ENCODE measurements at places on chromosomes 5 and 9.

GRCh38 chr9:101668421-101668820 is 70.0 kb downstream of the GRIN3A start:
- no peak for DNase-seq

GRCh38 chr5:1952444-1953099 is 69.8 kb upstream of the IRX4 start:
- DNase-seq, result no peak

DNA sequence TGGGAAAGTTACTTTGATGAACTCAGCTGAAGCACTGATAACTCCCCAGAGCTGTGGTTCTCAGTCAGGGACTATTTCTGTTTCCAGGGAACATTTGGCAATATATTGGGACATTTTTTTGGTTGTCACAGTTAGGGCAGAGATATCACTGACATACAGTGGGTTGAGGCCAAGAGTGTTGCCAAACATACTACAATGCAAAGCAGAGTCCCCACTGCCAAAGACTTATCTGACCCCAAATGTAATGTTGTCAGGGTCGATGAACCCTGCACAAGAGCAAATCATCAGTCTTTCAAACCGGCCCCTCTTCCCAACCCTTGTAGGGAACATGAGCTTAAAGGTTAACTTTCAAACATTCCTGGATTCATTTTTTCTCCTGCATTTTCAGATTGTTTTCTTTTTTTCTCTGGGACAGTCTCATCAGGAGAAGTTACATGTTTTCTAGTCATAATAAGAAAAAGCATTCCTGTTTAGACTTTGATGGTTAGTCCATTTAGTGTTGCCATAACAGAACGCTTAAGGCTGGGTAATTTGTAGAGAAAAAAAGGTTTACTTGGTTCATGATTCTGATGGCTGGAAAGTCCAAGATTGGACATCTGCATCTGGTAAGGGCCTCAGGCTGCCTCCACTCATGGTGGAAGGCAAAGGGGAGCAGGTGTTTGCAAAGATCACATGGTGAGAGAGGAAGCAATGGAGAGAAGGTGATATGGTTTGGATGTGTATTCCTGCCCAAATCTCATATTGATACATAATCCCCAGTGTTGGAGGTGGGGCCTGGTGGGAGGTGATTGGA is 18.8 kb upstream of the SUB1 start:
- no peak for DNase-seq

- DNase-seq, result no peak
Measured at GRCh38 chr9:106620866-106621265, 242.1 kb upstream of the ZNF462 start.

- DNase-seq, result peak; percentile 82
Measured at GRCh38 chr9:35481347-35481975, 8.4 kb upstream of the RUSC2 start.

DNA sequence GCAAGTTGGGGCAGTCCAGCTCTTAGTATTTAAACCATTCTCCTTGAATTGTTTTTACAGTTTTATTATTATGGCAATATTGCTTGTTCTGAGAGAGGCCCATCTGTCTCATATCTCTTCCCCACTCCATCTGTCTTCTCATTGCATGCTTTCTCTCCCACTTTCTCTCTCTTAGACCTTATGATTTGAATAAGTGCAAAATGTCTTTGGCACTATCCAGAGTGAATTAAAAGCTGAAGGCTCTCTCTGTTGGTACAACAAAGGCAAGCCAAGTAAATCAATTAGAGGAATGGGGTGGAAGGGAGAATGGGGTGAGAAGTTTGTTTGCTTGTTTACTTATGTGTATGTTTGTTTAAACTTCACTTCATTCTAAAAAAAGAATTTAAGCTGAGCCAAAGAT is 195.3 kb upstream of the RFX3 start:
- DNase-seq, result no peak

DNA sequence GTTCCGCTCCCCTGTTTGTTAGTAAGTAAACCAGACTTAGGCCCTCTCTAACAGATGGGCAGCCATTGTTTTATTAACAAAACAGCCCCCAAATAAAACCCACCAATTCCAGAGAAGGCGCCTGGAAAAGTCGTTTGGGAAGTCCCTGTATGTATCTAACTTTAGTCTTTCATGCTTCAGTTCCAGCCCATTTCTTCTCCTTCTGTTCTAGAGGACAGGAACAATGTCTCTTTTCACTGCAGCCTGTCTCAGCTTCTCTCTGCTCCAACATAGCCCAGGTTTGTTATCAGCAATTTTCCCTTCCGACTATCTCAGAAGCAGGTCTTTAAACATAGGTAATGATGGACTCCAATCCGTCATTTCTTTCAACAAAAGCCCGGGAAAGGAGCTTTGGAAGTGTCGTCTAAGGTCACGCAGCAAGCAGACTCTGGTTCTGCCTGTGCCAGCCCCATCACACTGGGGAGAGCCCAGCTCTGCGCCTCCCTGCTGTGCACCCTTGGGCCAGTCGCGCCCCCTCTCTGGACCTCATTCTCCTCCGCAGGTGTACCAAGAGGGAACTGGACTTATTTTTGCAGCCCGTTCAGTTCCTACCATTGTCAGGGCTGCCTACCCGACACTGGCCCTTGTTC is 9.6 kb upstream of the AKNA start:
- DNase-seq, result no peak

- peak; percentile 79 for DNase-seq
Measured at GRCh38 chr9:134724202-134724911, 82.8 kb downstream of the COL5A1 start.

All from EH (cell line).